ENCODE measurements at places on chromosomes 11 and 22. TPM values are rescaled to one million over a fixed set of nuclear protein-coding genes. Genes with fewer than 3 reads are reported as not detected.

GPHA2 gene
- polyA plus RNA-seq, result not detected

- H3K27me3 ChIP-seq, result no peaks in the 10 kb centered on the region
- DNase-seq, result no peak
- H3K36me3 ChIP-seq, result no peaks in the 10 kb centered on the region
- no peak overlapping the region for H3K27ac ChIP-seq
- H3K4me1 ChIP-seq, result peaks cover 36% of the 10 kb centered on the region
These were observed 47.6 kb downstream of the MAML2 start for GRCh38 chr11:96295369-96295768.

DNA sequence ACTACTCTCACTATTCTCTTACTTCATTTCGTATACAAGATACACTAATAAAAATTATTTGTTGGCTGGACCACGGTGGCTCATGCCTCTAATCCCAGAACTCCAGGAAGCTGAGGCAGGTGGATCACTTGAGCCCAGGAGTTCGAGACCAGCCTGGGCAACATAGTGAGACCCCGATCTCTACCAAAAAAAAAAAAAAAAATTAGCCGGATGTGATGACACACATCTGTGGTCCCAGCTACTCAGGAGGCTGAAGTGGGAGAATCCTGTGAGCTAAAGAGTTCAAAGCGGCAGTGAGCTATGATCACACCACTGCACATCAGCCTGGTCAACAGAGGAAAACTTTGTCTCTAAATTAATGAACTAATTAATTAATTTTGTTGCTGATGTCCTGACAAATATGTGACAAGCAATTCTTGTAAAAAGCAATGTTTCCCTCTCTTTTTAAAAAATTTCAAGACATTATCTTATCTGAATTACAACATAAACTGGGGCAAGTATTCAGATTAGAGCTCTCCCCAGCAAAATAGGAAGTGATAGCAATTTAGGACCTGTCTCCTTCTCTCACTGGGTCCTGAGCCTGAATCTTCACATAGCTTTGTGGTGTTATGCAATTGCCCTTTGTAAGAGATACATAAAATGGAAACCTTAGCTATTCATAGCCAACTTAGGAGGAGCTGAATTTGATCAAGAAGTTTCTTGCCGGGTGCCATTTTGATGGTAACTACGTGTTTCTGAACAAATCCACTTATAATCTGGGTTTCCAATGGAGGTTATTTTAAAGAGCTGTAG, 17.6 kb upstream of the TMA7B start:
- H3K27me3 ChIP-seq, result no peaks in the 10 kb centered on the region
- no peaks in the 10 kb centered on the region for H3K4me1 ChIP-seq
- no peaks in the 10 kb centered on the region for H3K36me3 ChIP-seq

OR51E2 gene
- 0.05 TPM for polyA plus RNA-seq

GRCh38 chr22:30876915-30877553, 91.5 kb downstream of the MORC2 start:
- H3K36me3 ChIP-seq, result no peaks in the 10 kb centered on the region
- H3K4me3 ChIP-seq, result no peak overlapping the region
- no peak overlapping the region for H3K27ac ChIP-seq
